Amygdala (tissue), 56 donors: ENCODE measurements at places on chromosomes 6 and 20.

GRCh38 chr20:1820138-1821079 lies 74.8 kb upstream of the SIRPA start:
- DNase-seq: no peak

GRCh38 chr6:24188578-24189080 lies 62.6 kb downstream of the NRSN1 start:
- DNase-seq: no peak

DNA sequence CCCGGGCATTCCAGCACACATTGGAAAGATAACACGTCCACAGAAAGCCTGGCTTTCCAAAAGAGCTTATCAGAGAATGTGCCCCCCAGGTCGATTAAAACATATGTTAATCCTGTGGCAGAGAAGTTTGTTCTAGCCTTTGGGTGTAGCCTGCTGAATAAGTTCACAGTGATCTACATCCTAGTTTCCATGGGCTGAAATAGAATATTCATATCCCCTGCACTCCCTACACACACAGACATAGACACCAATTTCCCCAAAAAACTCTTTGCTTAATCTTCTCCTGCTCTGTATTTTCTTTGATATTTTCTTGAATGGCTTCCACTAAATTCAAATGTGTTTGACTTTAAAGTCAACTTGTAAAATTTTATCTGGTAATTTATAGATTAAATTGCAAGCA lies 1.6 kb downstream of the LPA start:
- no peak for DNase-seq

GRCh38 chr6:152124429-152125074 lies 317.1 kb downstream of the ESR1 start:
- no peak for DNase-seq

- DNase-seq: no peak
Observed at GRCh38 chr6:163147994-163148393, 266.5 kb upstream of the QKI start.

DNA sequence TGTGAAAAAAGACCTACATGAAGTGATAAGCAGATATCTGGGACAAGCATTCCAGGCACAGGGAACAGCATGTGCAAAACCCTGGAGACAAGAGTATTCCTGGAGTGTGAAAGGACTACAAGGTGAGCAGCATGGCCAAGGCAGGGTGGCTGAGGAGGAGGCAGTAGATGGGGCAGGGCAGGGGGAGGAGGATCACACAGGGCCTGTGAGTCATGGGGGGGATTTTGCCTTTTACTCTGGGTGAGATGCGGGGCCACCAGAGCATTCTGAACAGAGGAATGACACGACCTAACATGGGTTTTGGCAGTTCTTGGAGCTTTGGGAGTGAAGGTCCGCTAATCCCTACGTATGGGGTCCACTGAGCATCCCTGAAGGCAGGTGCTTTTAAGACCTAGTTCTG lies 69.8 kb upstream of the CCN6 start:
- no peak for DNase-seq

GRCh38 chr6:8047541-8048292 lies 16.5 kb downstream of the BLOC1S5 start:
- DNase-seq: no peak

DNA sequence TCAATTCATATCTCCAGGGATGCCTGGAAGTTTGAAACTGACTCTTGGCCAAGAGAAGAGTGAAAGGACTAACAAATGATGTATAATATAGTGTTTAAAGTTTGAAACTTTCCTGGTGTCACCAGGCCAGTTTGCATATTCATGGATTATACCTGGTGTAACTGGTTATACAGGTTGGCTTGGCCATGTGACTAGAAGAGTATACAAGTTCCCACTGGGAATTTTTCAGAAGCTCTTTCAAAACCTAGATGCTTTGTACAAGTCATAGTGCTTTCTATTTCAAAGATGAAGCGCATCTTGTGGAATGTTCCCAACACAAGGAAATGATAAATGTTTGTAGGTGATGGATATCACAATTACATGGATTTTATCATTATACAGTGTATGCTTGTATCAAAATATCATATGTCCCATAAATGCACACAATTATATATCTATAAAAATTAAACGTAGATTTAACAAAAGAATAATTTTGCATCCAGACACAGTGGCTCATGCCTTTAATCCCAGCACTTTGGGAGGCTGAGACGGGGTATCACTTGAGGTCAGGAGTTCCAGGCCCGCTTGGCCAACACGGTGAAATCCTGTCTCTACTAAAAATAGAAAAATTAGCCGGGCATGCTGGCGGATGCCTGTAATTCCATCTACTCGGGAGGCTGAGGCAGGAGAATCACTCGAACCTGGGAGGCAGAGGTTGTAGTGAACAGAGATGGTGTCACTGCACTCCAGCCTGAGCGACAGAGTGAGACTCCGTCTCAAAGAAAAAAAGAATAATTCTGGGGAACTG lies 1420.2 kb downstream of the GRIK2 start:
- DNase-seq: no peak

DNA sequence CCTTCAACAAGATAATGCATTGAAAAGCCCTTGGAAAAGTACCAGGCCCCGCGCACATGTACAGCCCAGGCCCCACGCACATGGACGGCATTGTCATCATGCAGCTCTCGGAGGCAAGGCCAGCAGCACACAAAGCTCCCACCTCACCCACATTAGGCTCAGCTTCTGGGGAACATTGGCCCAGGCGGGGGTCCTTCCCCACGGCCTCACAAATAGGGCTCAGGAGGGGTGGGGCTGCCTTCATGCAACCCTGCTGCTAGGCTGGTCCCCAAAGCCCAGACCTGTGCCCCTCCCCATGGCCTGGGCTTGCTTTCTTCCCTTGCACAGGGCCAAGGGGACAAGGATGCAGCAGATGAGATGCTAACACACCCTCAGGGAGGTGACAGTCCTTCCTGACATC lies 26.7 kb downstream of the NPEPL1 start:
- DNase-seq: peak; percentile 63

DNA sequence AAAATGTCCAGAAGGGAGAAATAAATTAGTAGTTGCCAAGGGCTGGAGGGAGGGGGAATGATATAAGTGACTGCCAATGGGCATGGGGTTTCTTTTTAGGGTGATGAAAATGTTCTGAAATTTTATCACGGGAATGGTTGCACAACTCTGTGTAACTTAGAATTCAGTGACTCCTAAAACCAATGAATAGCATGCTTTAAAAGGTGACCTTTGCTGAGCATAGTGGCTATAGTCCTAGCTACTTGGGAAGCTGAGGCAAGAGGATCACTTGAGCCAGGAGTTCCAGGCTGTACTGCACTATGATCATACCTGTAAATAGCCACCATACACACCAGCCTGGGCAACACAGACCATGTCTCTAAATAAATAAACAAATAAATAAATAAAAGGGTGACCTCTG lies 109.0 kb downstream of the ATG5 start:
- no peak for DNase-seq
